ENCODE measurements at places on chromosomes 2 and 18.

- no peak overlapping the region for H3K27ac ChIP-seq
- peaks cover 3% of the 10 kb centered on the region for H3K4me1 ChIP-seq
- DNase-seq: no peak
- H3K36me3 ChIP-seq: no peaks in the 10 kb centered on the region
- H3K4me3 ChIP-seq: no peak overlapping the region
- H3K27me3 ChIP-seq: no peaks in the 10 kb centered on the region
Measured at GRCh38 chr18:44548291-44549221, 132.1 kb upstream of the SETBP1 start.

DNA sequence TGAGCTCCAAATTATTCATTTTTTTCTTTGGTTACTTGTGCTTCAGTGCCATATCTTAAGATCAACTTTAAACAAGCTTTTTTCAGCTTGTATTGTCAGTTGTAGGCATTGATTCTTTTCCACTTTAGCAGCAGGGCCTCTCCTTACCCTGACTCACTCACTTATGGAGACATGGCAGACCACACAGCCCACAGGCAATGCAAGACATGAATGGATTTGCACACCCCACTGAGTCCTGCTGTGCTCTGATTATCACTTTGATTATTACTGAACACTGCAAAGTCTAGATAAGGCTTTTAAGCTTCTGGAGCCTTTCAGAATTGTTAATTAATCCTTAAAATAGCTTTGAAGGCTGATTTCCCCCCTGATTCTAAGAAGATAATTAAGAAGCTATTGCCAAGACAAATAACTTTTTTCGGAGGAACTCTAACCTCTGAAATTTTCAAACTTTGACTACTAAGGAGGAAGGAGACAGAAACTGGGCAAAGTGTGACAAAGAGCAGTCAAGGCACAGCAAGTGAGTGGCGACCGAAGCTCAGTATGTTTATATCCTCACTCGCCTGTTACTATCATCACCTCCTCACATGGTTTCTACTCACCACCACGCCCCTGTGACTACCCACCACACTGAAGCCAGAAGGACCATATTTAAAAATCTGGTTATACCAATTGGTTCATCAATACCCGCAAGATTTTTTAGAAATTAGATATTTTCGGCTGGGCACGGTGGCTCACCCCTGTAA lies 43.3 kb downstream of the CACNB4 start:
- no peak for DNase-seq
- H3K27ac ChIP-seq: no peak overlapping the region
- H3K36me3 ChIP-seq: no peaks in the 10 kb centered on the region
- peaks cover 10% of the 10 kb centered on the region for H3K27me3 ChIP-seq

GRCh38 chr2:36360063-36360462 lies 4.5 kb downstream of the CRIM1 start:
- H3K36me3 ChIP-seq: peaks cover 4% of the 10 kb centered on the region
- no peak overlapping the region for H3K4me3 ChIP-seq
- DNase-seq: no peak
- H3K27me3 ChIP-seq: peaks cover 43% of the 10 kb centered on the region
- no peak overlapping the region for H3K27ac ChIP-seq

GRCh38 chr18:14948163-14948540 lies 200.2 kb downstream of the ANKRD30B start:
- no peak overlapping the region for H3K4me3 ChIP-seq
- H3K27me3 ChIP-seq: no peaks in the 10 kb centered on the region
- H3K36me3 ChIP-seq: no peaks in the 10 kb centered on the region
- no peak for DNase-seq

- H3K4me3 ChIP-seq: no peak overlapping the region
- H3K27ac ChIP-seq: no peak overlapping the region
- no peaks in the 10 kb centered on the region for H3K27me3 ChIP-seq
- H3K4me1 ChIP-seq: no peaks in the 10 kb centered on the region
- H3K36me3 ChIP-seq: no peaks in the 10 kb centered on the region
Measured at GRCh38 chr2:34570266-34570872, 971.3 kb upstream of the FAM98A start.

DNA sequence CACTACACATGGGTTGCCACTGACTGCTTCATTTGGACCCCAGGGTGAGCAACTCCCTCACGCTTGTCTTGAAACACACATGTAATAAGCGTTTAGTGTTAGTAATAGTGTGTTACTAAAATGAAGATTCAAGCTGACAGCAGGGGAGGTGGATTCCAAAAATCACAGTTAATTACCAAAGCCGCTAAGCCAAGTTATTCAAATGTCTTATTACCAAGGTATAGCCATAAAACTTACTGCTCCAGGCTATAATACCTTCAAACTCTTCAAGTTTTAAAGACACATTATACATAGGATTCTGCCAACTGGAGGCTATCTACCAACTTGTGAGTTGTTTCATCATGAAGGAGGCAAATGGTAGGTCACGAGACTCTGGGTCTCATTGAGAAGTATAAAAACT lies 2.9 kb downstream of the LPIN2 start:
- H3K36me3 ChIP-seq: peaks cover 58% of the 10 kb centered on the region
- H3K4me1 ChIP-seq: peaks cover 58% of the 10 kb centered on the region
- H3K27me3 ChIP-seq: no peaks in the 10 kb centered on the region
- peak overlapping the region; percentile 82 for H3K27ac ChIP-seq
- no peak for DNase-seq

GRCh38 chr2:239712755-239713154 lies 311.9 kb upstream of the HDAC4 start:
- no peak for DNase-seq
- H3K4me1 ChIP-seq: no peaks in the 10 kb centered on the region
- peaks cover 17% of the 10 kb centered on the region for H3K27me3 ChIP-seq
- no peak overlapping the region for H3K27ac ChIP-seq
- peaks cover 3% of the 10 kb centered on the region for H3K36me3 ChIP-seq
- H3K4me3 ChIP-seq: no peak overlapping the region

DNA sequence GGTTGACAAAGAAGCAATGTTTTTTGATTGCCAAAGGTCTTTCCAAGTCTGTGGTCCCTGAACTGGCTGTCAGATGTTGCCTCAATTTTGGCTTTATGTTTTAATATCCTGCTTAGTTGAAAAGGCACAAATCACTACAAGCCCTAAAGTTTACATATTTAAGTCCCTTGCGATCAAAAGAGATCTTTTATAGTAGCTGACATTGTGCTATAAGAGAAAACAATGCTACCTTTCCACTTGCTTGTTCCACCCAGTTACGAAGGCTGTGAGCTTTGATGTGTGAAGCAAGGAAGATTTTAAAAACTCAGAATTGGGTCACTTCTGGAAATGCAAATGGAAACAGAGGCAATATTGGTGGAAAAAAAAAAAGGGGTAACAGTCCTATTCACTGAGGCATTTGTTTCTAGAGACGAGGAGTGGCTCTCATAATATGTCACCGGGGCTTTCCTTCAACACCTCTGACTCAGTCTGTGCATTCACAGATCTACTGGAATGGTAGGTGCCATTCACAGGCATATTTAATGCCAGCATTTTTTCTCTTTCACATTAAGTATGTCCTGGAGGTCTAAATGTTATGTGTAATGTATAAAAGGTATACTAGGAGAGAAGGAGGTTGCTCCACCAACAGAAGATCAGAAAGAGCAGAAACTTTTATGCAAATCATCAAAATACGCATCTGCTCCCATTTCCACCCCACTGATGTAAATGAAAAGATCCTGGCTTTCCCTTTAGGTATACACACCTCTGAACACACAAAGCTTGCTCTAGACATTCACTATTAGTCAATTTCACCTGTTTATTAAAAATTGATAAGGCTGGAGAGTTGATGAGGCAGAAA lies 91.8 kb downstream of the TGIF1 start:
- H3K36me3 ChIP-seq: no peaks in the 10 kb centered on the region
- peaks cover 27% of the 10 kb centered on the region for H3K4me1 ChIP-seq
- peaks cover 4% of the 10 kb centered on the region for H3K27me3 ChIP-seq
- no peak for DNase-seq
- H3K27ac ChIP-seq: peak overlapping the region; percentile 83

GRCh38 chr2:176488431-176488830 lies 219.2 kb downstream of the MTX2 start:
- H3K27ac ChIP-seq: no peak overlapping the region
- peaks cover 59% of the 10 kb centered on the region for H3K27me3 ChIP-seq
- H3K4me1 ChIP-seq: peaks cover 11% of the 10 kb centered on the region
- DNase-seq: no peak
- H3K36me3 ChIP-seq: no peaks in the 10 kb centered on the region

DNA sequence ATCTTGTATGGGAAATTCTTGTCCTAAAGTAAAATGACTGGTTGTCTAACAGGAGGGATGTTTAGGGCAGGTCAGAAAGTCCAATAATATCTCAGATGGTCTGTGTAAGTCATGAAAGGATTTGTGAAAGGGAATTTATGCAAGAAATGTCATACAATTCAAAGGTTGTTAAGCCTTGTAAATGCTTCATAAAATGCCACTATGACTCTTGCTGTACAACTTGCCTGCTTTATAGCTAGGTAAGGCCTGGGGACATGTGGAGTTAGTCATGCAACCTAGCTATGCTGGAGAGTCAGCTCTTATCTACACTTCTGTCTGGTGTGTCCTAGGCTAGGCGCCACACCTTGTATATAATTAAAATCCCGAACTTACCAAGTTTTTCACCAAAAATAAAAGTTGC lies 36.9 kb upstream of the VWA3B start:
- H3K27ac ChIP-seq: no peak overlapping the region
- H3K4me1 ChIP-seq: no peaks in the 10 kb centered on the region
- DNase-seq: no peak
- H3K36me3 ChIP-seq: no peaks in the 10 kb centered on the region

GRCh38 chr18:58303363-58303762 lies 259.3 kb downstream of the NEDD4L start:
- H3K27me3 ChIP-seq: peaks cover 5% of the 10 kb centered on the region
- no peak overlapping the region for H3K4me3 ChIP-seq
- no peak for DNase-seq
- H3K27ac ChIP-seq: peak overlapping the region; percentile 26

GRCh38 chr2:160353166-160353565 lies 140.4 kb downstream of the RBMS1 start:
- peaks cover 84% of the 10 kb centered on the region for H3K4me1 ChIP-seq
- H3K36me3 ChIP-seq: peaks cover 34% of the 10 kb centered on the region
- no peaks in the 10 kb centered on the region for H3K27me3 ChIP-seq

DNA sequence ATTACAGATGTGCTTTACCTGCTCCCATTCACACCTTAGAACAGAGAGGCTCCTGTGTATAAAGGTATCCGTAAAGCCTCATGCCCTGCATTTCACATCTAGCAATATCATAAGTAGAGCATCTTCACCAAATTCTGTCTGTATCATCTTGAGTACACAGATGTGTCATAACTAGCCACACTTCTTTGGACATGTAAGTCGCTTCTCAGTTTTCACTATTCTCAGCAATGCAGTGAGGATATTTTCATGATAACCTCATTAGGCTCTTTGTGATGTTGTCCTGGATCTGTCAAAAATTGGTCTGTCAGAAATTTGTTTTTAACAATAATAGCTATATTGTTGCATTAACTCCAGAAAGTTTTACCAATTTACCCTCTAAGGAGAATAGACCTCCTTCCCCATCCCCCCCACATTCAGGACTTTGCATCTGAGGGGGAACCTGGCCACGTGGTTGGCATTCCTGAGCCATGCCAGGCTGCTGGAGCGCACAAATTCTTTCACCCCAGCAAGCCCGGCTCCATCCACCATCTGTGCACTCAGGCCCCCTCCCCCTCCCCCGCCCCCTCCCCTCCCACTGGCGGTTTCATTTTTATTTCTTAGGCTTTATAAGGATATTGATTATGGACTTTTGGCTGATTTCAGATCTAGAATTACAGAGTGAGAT lies 34.1 kb downstream of the AGAP1 start:
- H3K4me3 ChIP-seq: no peak overlapping the region
- peaks cover 8% of the 10 kb centered on the region for H3K27me3 ChIP-seq
- H3K36me3 ChIP-seq: no peaks in the 10 kb centered on the region
- H3K27ac ChIP-seq: no peak overlapping the region
- no peaks in the 10 kb centered on the region for H3K4me1 ChIP-seq

DNA sequence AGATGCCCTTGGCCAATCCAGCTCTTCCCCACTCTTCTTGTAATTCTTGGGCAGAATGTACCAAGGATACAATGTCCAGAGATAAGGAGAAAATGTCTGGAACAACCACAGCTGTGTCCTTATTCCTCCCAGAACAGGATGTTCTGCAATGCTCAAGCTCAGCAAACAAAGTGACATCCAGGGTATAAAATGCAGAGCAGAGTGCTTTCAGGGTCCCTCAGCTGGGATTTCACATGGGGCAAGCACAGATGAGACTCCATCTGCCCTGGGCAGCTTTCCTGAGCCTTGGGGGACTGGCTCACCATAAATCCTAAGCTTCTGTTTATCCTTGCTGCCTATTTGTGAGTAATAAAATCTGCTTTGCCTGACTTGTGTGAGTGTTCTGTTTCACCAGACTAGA lies 127.4 kb downstream of the VAPA start:
- H3K4me1 ChIP-seq: no peaks in the 10 kb centered on the region
- H3K36me3 ChIP-seq: no peaks in the 10 kb centered on the region
- no peak for DNase-seq
- H3K4me3 ChIP-seq: no peak overlapping the region
- peaks cover 4% of the 10 kb centered on the region for H3K27me3 ChIP-seq
